ENCODE measurements at places on chromosomes 2 and 18.

GRCh38 chr2:218895759-218896500 lies 15.3 kb downstream of the WNT10A start:
- no peak for DNase-seq

GRCh38 chr2:149858901-149859634 lies 271.5 kb upstream of the MMADHC start:
- no peak for DNase-seq

DNA sequence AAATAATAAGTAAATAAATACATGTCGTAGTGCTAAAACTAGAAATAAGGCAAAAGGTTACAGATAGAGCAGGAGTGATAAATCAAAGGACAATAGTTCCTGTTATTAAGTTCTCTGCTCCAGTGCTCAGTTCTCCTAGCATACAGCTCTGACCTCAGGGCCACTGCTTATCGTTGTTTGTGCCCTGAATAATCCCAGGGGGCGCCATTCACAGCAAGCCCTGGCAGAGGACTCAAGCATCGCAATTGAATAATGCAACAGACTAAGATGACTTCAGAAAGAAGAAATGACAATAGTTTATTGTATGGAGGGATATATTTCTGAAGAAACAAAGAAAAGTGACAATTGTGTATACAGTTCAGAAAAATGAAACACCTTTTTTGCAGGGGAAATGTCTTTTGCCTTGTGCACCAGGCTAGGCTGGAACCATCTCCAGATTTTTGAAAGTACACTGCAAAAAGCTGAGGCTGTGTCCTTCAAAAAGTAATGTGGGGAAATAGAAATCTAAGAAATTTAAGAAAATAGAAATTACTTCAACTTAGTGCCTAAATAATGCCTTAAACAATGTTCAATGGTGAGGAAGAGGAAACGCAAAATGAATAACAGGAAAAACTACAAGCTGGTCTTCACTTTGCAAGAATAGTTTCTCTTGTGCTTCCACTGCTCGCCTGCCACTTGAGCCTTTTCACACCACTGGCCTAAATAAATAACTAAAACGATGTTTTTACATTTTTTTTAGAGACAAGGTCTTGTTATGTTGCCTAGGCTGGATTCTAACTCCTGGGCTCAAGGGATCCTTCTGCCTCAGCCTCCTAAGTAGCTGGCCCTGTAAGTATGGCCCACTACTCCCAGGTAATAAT lies 19.0 kb upstream of the CCNYL1 start:
- DNase-seq = peak; percentile 57

DNA sequence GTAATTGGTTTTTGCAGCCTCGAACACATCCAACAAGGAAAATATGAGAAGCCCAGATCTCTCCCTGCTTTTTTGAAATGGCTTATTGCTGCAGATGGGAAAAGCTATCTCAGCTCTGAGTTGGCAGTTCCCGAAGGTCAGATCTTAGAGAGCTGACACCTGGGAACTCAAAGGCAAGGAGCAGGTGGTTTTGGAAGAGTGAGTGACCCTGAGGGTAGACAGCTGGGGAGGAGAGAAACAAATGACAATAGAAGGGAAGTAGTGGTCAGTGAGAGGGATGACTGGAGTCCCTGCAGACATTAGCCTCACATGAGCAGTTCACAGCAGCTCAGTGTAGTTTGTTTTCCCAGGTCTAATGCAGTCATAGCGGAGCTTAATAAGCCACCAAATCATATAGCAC lies 317.9 kb downstream of the STK39 start:
- DNase-seq = no peak

GRCh38 chr2:47344890-47345589 lies 57.9 kb upstream of the MSH2 start:
- peak; percentile 81 for DNase-seq

DNA sequence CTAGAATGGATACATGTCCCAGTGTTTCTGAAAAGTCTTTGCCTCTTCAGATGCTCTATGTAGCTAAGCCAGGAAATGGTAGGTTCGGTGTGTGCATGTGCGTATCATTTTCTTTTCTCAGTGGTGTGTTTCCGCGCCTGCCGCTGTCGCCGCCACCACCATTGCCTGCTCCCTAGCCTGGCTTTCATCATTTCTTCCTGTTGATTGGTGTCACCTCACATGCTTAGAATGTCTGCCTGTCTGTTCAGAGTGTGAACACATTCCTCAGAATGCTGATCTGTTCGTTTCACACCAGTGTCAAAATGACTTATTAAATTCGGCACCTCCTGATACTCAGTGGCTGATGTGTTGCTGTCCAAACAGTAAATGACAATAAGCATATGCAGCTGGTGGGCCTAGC lies 255.2 kb upstream of the SPRED2 start:
- no peak for DNase-seq

GRCh38 chr18:3425446-3425845 lies 24.5 kb upstream of the TGIF1 start:
- no peak for DNase-seq

- DNase-seq = no peak
These were observed 481.7 kb downstream of the TGIF1 start for GRCh38 chr18:3931542-3932112.
